ENCODE measurements at places on chromosomes 2 and 18.

GRCh38 chr2:20665243-20666004 lies 1.5 kb upstream of the GDF7 start:
- DNase-seq = no peak

GRCh38 chr18:25896178-25896780 lies 194.1 kb downstream of the SS18 start:
- DNase-seq = peak; percentile 57

- DNase-seq = no peak
These were observed 115.5 kb upstream of the KLHL14 start for GRCh38 chr18:32888306-32888705.

- no peak for DNase-seq
These were observed 79.7 kb downstream of the STRN start for GRCh38 chr2:36886664-36887063.

DNA sequence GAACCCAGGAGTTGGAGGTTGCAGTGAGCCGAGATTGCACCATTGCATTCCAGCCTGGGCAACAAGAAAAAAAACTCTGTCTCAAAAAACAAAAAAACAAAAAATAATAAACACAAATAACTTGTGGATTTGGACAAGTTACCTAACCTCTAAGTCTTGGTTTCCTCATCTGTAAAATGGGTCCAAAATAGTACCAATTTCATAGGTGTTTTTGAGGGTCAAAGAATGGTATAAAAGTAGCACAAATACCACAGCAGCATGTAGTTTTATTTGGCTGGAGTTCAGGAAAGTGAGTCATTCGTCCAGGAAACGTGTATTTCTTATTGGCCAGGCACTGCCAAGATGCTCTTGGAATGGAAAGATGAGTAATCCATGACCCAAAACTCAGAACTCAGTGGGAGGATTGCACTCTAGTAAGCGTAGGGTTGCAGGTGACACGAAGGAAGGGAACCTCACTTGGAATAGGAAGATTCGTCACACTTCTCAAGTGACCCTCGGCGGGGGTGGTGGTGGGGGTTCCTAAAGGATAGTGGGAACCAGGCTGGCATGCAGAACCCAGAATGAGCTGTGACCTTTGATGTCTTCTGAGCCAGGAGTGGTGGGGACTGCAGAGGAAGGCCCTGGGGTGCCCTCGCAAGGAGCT lies 24.4 kb downstream of the GRHL1 start:
- DNase-seq = peak; percentile 81

GRCh38 chr18:31154181-31154580 lies 8.5 kb downstream of the DSC1 start:
- DNase-seq = no peak

DNA sequence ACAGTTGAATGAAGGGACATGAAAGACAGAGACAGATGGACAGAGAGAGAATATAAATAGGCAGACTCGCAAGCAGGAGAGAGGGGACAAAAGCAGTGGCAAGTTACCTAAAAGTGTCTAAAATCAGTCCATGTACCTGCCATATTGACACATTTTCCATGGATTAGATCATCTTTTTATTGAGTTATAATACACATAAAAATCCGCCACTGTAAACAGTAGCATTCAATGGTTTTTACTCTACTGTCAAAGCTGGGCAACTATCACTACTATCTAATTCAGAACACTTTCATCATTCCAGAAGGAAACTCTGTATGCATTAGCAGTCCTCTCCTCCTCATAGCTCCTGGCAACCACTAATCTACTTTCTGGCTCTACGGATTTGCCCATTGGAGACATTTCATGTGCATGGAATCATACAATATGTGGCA lies 10.1 kb downstream of the CFAP210 start:
- no peak for DNase-seq

GRCh38 chr2:127193967-127194280 lies 26.2 kb downstream of the CYP27C1 start:
- DNase-seq = peak; percentile 54

GRCh38 chr18:48228841-48229240 lies 180.3 kb downstream of the ZBTB7C start:
- no peak for DNase-seq

DNA sequence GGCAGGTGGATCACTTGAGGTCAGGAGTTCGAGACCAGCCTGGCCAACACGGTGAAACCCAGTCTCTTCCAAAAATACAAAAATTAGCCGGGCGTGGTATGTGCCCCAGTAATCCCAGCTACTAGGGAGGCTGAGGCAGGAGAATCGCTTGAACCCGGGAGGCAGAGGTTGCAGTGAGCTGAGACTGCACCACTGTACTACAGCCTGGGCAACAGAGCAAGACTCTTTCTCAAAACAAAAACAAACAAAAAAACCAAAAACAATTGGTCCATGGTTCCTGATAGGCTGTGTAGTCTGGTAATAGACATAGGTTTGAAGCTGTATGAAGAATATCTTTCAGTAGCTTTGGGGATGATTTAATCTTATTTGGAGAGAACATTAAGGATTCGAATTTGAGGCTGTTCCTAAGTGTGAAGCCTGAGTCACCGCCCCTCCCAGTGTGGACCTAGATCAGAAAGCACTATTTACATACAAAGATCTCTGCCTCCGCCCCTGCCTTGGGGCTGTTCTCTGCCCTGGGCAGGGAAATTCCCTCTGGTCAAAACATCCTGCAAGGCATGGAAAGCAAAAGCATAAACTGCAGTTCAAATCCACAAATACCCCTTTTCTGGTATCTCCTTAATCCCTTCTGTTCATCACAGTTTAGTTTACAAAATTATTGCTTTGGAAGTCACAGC lies 52.8 kb upstream of the PMAIP1 start:
- peak; percentile 32 for DNase-seq

GRCh38 chr2:124283096-124283495 lies 258.0 kb downstream of the CNTNAP5 start:
- no peak for DNase-seq

- DNase-seq = peak; percentile 68
These were observed 57.7 kb upstream of the MAP4K3 start for GRCh38 chr2:39494784-39495251.

DNA sequence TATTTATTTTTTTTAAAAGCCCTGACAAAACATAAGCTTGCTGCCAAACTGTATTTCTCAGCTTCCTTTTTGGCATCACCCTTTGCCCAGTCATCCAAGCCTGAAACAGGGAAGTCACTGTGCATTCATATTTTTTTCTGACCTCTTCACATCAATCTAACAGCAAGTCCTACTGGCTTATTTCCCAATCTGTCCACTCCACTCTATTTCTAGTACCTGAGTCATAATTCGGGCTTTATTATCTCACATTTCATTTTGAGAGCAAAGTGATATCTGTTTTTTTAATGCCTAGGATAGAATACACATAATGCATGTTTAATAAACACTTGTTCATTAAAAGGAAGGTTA lies 5.1 kb downstream of the HNMT start:
- peak; percentile 55 for DNase-seq

DNA sequence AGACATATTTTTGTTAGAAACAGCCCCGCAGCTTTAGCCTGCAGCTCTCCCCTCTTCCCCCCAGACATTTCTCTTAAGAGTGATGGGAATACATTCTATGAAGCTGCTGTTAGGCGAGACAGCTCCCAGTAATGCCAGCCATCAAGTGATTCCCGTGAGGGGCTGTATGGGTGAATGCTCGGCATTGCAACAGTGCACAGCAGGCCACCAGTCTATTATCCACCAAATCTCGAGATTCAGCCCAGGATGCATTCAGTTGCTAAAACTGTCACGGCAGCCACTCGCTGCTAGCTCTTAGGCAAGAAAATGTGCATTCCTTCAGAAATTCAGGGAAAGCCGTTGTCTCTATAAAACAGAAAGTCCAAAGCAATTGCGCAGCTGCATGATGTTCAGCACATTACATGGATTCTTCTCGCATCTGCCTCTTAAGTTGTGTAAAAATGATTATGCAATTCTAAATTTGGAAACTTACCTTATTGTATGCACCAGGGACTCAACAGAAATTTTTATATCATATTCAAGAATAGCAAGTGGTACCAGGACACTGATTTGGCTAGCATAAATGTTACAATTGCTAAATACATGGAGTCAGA lies 211.3 kb upstream of the ARL4C start:
- peak; percentile 50 for DNase-seq

DNA sequence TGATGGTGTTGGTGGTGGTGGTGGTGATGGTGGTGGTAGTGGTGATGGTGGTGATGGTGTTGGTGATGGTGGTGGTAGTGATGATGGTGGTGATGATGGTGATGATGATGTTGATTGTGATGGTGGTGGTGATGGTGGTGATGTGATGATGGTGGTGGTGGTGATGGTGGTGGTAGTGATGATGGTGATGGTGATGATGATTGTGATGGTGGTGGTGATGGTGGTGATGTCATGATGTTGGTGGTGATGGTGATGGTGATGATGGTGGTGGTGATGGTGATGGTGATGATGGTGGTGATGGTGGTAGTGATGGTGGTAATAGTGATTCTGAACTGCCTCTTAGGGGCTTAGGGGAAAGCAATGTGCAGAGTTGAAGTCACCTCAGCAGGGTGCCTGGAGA lies 760.7 kb downstream of the GALR1 start:
- no peak for DNase-seq

- no peak for DNase-seq
These were observed 96.4 kb downstream of the CDCA7 start for GRCh38 chr2:173451118-173451517.

DNA sequence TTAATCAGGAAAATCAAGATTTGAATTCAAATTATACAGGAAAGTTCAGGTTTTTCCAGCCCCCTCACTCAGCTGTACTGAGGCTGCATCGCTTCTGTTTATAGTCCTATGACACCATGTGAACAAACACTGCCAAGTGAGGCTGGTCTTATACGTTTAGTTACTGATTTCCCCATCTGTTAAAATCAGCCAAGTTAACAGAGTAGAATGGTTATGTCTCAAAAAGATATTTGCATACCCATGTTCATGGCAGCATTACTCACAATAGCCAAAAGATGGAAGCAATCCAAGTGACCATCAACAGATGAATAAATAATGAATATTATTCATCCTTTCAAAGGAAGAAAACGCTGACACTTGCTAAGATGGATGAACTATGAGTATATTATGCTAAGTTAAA lies 43.8 kb downstream of the REEP1 start:
- no peak for DNase-seq

DNA sequence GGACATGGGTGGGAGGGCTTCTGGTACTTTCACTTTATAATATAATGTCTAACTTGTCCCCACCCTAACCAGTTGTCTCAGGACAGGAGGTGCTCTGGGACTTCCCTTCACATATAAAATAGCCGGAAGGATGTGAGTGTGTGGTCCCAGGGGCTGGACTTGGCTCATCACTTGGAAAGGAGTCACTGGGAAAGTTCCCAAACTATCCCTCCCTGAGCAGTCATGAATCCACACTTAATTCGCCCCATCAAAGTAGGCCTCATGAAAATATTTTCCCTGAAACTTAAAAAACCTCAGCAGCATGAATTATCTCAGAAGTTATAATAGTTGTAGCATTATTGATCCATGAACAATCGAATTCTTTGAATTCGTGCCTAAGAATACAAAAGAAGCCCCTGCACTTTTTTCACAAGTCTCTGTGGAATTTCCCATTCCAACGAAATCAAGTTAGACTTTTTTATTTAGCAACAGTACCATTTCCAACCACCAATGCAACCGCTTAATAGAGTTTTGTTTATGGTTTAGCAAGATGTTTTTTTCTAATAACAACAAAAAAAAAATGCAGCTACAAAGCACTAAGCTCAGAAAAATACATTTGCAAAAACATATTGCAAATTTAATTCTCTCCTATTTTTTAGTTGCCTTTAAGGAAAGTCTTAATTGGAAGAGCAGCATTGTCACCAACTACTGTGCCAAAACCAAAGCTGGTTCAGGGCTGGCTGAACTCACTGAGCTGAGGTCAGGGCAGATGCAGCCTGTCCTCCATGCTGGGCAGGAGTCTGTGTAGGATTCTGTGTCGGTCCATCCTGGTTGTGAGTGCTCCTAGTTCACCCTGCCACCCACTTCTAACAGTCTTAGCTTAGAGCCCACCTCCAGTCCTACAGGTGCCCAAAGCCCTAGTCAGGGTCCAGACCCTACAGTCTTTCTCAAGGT lies 68.8 kb upstream of the SPTBN1 start:
- peak; percentile 79 for DNase-seq

- DNase-seq = no peak
These were observed 268.0 kb downstream of the DYSF start for GRCh38 chr2:71721362-71721665.

GRCh38 chr2:71629273-71629672 lies 175.9 kb downstream of the DYSF start:
- no peak for DNase-seq

- peak; percentile 72 for DNase-seq
These were observed 1656.7 kb upstream of the NXPH2 start for GRCh38 chr2:140436936-140437335.

- no peak for DNase-seq
These were observed 24.6 kb downstream of the INSIG2 start for GRCh38 chr2:118112771-118113334.

GRCh38 chr2:103982691-103983090 lies 871.2 kb upstream of the POU3F3 start:
- no peak for DNase-seq

- no peak for DNase-seq
These were observed 164.9 kb upstream of the NT5C1B start for GRCh38 chr2:18754286-18754685.

GRCh38 chr18:45254709-45255082 lies 360.6 kb upstream of the SLC14A2 start:
- peak; percentile 21 for DNase-seq

DNA sequence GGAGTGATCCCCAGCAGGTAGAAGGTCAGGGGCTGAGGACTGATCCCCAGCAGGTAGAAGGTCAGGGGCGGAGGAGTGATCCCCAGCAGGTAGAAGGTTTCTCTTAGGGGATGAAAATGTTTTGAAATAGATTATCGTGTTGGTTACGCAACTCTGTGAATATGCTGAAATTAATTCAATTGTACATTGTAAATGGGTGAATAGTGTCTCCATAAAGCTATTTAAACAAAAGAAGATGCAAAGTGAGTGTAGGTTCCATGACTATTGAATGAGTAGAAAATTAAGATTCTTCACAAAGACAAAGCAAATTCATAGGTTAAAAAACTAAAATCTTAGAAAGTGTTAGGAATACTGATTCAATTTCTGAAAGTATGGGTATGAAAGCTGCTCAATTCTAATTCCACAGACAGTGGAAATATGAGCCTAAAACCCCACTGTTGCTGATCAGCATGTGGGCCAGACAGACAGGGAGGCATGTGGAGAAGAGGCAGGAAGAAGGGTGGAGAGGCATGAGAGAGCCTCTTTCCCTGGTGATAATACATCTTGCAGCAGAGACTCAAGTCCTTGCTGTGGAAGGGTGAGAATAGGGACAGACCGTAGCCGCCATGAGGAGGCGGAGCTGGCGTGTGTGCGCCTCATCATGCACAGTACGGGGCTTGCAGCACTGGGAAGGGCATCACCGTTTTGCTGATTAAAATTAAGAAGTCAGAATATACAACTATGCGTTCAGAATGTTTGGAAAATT lies 85.9 kb upstream of the NFATC1 start:
- no peak for DNase-seq

DNA sequence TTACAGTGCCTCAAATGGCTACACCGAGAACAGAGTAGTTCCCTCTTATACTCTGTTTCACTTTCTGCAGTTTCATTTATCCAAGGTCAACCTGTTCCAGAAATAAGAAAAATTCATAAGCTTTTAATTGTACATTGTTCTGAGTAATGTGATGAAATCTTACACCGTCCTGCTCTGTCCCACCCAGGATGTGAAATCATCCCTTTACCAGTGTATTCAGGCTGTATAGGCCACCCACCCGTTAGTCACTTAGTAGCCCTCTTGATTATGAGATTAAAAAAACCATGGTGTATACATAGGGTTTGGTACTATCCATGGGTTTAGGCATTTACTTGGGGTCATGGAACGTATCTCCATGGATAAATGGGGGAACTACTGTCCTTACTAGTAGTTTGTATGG lies 29.8 kb downstream of the STARD6 start:
- DNase-seq = no peak

All from umbilical cord (tissue), 2 donors.